ENCODE measurements at places on chromosomes 5 and 9.
A peak's percentile ranks its signal among the peaks of the same experiment; 100 is the strongest.

DNA sequence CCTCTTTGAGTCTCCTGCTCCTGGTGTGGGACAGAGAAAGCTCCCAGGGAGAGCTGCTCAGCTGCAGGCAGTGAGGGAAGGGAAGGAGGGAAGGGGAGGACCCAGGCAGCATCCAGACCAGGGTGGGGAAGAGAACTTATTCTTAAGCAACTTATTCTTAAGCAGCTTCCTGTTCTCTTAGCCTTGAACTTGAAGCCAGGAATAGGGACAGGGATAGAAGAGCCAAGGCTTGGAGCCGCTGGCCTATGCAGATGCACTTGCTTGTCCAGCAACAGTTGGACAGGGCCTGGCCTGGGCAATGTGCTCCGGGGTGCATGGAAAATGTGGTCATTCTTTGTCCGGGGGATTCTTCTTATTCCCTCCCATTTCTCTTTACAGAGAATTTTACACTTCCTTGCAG is 31.4 kb upstream of the SPTLC1 start:
- no peak for DNase-seq

- DNase-seq, result no peak
These were observed 140.5 kb upstream of the SLC30A5 start for GRCh38 chr5:68953231-68953874.

GRCh38 chr5:134053840-134054338 is 49.1 kb upstream of the VDAC1 start:
- no peak for DNase-seq

- DNase-seq, result no peak
These were observed 334.0 kb upstream of the NUDT12 start for GRCh38 chr5:103896593-103896992.

- no peak for DNase-seq
These were observed 30.0 kb downstream of the XPA start for GRCh38 chr9:97666907-97667686.

- DNase-seq, result no peak
These were observed 46.2 kb upstream of the PWWP2A start for GRCh38 chr5:160165137-160166068.

- no peak for DNase-seq
These were observed 452.9 kb downstream of the CSNK1G3 start for GRCh38 chr5:123964884-123965283.

GRCh38 chr9:73348471-73348870 is 196.8 kb downstream of the ANXA1 start:
- no peak for DNase-seq

DNA sequence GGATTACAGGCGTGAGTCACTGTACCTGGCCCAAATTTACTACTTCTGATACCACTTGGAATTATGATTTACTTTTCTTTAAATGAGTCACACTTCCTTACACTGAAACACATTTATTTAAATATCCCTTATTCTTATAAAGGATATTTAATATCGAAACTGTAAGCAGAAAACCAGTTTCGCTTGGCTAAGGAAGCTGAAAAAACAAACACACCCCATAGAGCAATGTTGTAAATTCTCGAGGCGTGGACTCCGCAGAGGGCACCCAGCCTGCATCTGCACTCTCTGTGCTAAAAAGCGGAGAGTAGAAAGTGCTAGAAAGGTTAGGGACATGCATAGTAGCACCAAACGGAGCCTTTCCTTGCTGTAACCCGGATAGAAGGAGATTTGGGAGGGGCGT is 86.5 kb downstream of the HMCN2 start:
- peak; percentile 21 for DNase-seq

GRCh38 chr5:8700222-8700621 is 831.3 kb downstream of the MTRR start:
- no peak for DNase-seq

- DNase-seq, result no peak
These were observed 217.8 kb upstream of the RASEF start for GRCh38 chr9:83280790-83281189.

DNA sequence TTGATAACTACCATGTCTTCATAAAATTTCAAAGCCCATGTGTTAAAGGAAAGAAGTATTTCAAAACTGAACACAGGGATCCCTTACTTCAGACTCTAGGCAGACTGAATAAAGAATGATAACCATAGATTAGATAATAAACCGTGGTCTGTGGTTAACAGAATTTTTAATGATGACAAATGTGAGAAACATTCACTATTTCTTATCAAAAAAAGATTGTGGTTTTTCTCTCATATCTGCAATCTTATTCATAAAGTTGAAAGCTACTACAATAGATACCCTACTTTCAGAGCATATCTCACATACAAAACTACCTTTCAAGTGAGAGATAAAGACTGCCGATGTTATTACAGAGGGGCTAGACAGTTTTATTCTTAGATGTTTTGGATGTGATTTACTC is 816.8 kb upstream of the DMAC1 start:
- DNase-seq, result no peak

- peak; percentile 41 for DNase-seq
These were observed 914 bp upstream of the CD72 start for GRCh38 chr9:35618854-35619799.

- no peak for DNase-seq
These were observed 1.3 kb downstream of the TENT2 start for GRCh38 chr5:79613549-79613948.

DNA sequence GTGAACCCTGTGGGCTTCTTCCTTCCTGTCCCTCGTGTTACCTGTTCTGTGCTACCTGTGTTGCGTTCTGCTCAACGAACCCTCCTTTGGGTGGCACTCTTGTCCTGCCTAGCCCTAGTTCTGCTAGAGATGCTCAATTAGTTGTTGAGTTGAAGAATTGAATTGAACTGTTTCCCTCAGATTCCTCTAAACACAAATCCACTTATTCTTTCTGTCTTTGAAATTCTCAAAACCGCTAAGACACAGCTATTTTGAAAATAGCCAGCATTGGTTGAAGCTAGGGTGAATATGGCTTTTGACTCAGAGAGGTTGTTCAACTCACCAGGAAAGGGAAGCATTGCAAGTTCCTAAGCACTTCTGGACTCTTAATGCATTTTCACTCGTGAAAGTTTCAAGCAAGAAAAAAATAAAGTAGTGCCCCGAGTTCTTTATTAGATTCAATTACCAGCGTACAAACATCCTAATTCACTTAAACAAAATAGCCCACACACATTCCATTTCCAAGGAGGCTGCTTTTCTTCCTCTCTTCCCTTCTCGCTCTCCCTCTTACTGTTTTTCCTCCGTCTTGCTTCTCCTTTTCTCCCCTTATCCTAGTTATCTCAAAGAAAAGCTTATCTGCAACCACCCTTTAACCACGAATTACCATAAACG is 642 bp upstream of the ITGA1 start:
- no peak for DNase-seq

GRCh38 chr9:33255014-33255413 is 9.5 kb downstream of the BAG1 start:
- DNase-seq, result no peak

- DNase-seq, result no peak
These were observed 3.1 kb upstream of the DOCK8 start for GRCh38 chr9:211557-211956.

DNA sequence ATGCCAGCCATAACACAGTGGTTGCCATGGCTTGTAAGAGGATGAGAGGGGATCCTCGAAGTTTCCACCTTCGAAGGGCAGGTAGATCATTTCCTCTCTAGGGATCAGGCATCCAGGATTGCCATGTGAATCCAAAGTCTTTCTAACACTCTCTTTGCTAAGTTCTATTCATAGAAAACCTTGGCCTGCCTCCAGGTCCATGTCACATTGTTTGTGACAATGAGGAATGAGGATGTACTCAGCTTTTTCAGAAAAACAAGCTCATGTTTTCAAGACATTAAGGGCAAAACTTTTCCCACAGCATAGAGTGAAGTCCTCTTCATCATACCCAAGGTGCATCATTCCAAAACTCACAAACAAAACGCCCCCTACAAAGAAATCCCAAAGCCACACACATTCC is 19.6 kb downstream of the ESM1 start:
- DNase-seq, result no peak

DNA sequence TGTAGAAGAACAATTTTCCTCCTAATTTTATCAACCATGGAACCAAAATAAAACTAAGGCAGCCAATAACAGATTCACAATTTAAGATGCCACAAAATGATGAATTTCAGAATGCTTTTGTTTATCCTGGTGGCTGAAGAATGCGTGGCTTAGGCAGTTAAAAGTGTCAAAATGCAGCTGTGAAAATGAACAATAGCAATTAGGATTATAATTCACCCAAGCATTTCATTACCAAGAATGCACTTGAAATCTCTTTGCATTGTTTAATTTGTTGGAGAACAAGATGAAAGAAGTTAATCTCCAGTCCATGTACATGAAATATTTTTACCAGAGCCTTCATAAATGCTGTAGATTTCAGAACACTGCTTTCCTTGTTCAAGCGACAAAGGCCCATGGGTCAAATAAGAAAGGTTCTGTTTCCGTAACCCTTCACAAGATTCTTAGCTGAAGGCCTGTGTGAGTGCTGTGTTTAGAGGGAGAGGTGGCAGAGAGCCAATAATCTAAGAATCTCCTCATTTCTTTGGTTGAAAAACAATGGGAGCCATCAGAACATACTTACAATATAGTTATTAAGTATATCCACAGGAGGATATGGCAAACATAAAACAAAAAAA is 39.3 kb downstream of the CLINT1 start:
- DNase-seq, result no peak

GRCh38 chr5:144191998-144192397 is 21.3 kb downstream of the KCTD16 start:
- DNase-seq, result peak; percentile 65

- DNase-seq, result peak; percentile 13
These were observed 47.4 kb downstream of the P4HA2 start for GRCh38 chr5:132180134-132180745.

DNA sequence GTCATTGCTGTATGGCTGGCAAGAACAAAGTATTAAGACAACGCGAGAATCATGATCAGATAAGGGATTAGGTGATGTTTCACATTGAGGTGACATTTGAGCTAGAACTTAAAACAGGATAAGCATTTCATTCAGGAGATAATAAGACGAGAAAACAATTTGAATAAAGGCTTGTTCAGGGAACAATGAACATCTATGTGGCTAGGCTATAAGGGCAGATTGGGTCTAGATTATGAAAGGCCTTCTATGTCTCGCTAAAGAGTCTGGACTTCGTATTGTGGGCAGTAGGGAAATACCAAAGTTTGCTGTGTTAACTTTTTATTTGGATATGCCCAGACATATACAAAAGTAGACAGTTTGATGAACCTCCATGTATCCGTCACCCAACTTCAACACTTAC is 6.9 kb downstream of the MRPL22 start:
- DNase-seq, result no peak

DNA sequence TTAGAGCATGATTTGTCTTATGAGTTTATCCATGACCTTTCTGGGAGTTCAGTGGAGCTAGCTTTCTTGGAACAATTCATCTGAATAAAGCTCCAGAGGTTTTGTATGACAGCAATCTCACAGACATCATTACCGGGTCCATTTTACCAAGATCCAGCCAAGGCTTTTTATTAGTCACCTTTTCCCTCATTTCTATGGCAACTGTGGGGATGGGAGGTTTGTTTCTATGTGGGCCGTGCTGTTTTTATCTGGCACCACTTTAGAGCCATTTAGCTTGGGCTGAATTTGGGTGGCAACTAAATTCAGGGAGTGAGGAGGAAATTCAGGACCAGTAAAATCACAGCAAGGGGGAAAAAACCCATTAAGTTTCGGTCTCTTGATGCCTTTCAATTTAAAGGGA is 245.7 kb downstream of the NSG2 start:
- no peak for DNase-seq

DNA sequence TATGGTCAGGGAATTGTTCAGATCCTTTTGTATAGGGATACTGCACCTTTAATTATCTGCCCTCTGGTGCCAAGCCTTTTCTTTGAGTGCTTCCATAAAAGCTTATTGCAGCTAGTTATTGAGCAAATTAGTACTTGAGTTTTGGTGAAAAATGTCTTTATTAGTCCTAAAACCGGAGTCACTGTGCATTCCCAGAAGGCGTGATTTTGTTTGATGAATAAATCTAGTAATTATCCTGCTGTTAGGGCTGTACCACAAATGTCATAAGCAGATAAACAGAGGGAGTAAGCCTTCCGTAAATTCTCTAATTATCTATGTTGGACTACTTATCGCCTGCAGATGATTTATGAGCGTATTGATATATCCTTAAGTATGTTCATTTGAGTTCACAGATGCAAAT is 620.7 kb upstream of the ARRDC3 start:
- DNase-seq, result no peak

GRCh38 chr5:9166202-9167112 is 379.4 kb downstream of the SEMA5A start:
- no peak for DNase-seq

DNA sequence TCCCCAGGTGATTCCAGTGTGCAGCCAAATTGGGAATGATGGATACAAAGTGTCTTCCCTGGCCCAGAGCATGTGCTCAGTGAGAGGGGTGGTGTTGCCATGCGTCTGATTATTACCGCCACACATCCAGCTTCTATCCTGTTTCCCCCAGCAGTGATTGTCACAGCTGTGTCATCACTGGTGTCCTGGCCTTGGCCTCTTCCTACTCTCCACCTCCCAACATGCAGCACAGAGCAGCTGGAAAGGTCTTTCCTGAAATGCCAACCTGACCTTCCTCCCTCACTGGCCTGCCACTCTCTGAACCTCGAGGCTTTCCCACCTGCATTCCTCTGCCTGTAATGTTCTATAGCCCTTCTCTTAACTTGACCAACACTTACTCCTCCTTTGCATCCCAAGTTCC is 60.0 kb downstream of the TMOD1 start:
- no peak for DNase-seq

GRCh38 chr9:96617439-96618185 is 2.0 kb downstream of the CDC14B start:
- DNase-seq, result no peak

- no peak for DNase-seq
These were observed 136.8 kb upstream of the PPP2R2B start for GRCh38 chr5:147015405-147015804.

GRCh38 chr5:91264311-91265051 is 118.6 kb downstream of the ARRDC3 start:
- DNase-seq, result no peak

DNA sequence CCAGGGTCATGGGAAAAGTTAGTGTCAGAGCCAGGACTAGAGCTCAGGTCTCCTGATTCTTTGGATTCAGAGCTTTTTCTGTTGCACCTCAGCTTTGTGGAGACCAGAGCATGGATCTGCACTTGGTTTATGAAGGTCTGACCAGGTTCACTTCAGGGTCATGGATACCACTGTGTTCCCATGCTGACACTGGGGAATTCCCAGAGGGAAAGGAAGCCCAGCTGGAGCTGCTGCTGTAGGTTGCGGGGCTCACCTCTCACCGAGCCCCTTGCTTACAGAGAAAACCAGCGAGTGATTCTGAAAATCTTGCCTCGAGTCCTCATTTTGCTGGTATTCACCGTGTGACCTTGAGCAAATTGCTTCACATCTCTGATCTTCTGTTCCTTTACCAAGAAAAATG is 83.0 kb downstream of the RGS3 start:
- no peak for DNase-seq

GRCh38 chr9:96777426-96777864 is 442 bp downstream of the ZNF510 start:
- DNase-seq, result no peak
